Activated T-cell treated with anti-CD3 and anti-CD28 coated beads, Interleukin-2, amount 50 U/mL, for 72 hours (primary cell): ENCODE measurements at places on chromosomes 7 and 10.

GRCh38 chr10:96708456-96708855 lies 11.9 kb downstream of the PIK3AP1 start:
- no peak for DNase-seq

- DNase-seq, result no peak
Measured at GRCh38 chr7:134533288-134533771, 6.0 kb downstream of the AKR1B10 start.

DNA sequence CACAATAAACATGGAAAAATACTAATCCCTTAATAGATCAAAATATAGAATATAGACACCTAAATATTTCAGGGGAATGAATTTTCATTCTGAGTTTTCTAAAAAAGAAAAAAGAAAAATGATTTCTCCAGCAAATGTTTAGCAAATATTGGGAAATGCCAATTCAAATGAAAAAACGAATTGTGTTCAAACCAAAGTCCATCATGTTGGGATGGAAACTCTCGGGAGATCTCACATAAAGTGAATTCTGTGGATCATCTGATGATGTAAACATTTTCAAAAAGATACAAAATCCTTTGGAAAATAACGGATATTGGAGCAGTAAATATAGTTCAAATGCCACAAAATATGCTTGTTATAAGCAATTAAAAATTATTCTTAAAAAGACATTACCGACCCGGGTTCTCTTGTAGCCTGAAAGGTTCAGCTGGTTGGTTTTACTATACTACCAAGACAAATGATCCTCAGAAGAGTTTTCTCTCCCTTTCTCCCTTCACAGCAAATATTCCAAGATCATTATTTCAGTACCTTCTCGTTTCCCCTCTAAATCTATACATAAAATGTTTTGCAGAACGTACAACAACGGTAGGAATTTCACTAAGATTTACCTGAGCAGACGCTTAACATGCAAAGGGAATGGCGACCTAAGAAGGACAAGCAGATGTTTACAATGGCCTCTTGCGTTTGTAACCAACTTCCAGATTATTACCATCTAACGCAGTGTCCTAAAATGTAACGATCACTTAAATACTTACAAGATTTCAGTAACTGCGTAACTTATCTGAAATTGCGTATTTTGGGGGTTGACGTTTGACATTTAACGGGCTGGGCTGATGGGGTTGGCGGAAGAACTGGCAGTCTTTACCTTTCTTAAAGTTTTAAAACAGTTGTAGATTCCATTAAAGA lies 2.5 kb downstream of the HOXA13 start:
- DNase-seq, result no peak

DNA sequence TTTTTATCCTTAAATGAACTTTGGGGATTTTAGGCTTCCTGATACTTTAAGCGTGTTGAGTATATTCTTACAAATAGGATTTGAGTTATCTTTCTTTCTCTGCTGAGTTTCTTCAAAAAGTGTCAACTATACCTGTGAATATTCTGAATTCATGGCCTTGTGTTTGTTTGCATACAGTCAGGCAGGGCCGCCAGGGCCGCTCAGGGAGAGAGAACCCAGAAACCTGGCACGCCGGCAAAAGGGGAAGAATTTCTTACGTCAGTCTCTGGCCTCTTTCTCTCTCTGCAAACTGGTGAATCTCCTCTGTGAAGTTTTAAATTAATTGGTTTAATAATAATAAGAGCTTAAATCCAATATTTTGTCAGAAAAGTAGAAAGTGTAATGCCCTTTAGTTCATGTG lies 29.3 kb upstream of the BNIP3 start:
- no peak for DNase-seq

DNA sequence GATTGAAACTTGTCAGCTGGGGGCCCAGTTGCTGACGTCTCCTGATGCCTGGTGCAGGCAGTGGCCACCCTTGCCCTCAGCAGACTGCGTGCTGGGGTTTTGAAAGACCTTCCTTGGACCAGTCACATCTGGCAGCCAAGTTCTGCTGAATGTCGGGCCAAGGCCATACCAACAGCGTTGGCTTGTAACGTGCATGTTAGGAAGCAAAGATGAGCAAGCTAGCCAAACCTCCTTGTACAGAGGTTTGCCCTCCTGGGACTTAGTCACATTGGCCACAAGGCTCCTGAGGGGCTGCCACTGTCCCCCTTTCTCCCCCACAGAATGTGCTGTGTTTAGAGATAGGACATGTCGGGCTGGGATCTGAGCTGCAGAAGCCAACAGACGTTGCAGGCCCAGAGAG lies 49.0 kb downstream of the ADCY1 start:
- no peak for DNase-seq
